ENCODE measurements at places on chromosomes 5 and 9.

DNA sequence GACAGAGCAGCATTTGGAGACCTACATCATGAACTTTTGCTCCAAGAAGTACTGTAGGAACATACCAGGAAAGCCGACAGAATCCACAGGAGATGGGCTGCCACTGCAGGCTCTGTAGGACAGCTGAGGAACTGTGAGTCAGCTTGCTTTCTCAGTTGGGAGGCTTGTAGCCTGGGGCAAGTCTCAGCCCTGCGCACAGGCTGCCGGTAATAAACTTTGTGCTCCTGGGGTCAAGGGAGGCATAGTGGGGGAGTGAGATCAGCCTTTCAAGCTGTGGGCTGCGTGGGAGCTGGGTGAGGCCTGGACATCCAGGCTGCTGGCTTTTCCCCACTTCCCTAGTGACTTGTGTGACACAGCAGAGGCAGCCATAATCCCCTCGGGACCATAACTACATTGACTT, 718.0 kb upstream of the CDH10 start:
- DNase-seq, result no peak

DNA sequence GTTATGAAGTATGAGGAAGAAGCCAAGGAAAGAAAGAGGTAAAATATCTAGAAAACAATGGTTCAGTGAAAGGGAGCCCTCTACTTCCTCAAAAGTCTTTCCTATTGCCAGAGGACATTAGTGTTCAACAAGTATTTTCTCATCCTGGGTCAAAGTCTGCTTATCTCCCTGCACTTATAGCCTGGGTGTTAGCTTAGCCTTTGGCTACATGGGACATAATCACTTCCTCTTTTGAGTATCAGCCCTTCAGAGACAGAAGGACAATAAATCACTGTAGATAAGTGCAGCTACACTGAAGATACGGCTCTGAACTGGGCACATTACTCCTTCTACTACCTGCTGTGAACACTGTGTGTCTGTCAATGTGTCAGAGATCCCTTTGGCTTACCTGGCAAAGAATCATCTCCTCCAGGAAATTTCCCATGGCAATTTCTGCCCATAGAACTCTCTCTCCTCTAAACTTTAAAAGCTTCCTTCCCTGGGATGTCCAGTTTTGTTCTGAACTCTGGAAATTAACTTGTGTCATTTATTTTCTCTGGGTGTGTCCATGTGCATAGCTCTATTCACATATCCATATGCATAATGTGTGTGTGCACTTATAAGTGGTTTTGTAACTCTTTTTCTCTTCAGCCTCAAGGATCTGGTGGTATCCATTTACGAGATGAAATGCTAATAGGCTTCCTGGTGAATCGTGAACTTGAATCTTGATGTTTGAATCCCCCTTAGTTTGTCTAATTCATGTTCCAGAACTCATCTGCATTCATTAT, 30.0 kb upstream of the RECK start:
- DNase-seq, result no peak

DNA sequence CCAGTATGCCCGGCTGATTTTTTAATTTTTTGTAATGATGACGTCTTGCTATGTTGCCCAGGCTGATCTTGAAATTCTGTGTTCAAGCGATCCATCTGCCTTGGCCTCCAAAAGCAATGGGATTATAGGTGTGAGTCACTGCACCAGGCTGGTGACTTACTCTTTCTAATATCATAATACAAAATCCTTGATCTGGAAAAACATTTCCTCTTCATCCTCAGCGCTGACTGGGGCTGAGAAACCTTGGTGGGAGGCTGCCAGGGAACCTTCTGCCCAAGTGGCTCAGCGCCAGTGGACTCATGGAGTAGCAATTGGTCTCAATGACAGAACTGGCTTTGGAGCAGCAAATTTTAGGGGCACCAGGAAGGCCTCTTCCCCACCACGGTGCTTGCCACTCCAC, 17.5 kb upstream of the SEMA4D start:
- no peak for DNase-seq

DNA sequence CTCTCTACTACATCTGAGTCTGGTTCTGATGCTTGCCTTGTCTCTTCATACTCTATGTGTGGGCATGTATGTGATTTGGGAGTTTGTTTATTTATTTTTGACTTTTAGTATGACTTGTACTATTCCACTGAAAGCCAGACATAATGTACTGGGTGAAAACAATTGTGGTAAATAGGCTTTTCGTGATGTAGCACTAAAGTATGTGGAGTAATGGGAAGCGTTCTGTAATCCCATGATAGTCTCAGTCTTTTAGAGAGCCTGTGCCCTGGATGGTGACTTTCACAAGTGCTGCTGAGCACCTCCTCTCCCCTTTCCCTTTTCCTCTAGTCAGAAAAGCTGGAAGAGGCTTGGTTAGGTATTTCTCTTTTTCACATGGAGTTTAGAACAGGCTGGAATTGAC, 85.8 kb upstream of the S1PR3 start:
- DNase-seq, result no peak

GRCh38 chr9:133658442-133659431, 22.6 kb downstream of the DBH start:
- no peak for DNase-seq

DNA sequence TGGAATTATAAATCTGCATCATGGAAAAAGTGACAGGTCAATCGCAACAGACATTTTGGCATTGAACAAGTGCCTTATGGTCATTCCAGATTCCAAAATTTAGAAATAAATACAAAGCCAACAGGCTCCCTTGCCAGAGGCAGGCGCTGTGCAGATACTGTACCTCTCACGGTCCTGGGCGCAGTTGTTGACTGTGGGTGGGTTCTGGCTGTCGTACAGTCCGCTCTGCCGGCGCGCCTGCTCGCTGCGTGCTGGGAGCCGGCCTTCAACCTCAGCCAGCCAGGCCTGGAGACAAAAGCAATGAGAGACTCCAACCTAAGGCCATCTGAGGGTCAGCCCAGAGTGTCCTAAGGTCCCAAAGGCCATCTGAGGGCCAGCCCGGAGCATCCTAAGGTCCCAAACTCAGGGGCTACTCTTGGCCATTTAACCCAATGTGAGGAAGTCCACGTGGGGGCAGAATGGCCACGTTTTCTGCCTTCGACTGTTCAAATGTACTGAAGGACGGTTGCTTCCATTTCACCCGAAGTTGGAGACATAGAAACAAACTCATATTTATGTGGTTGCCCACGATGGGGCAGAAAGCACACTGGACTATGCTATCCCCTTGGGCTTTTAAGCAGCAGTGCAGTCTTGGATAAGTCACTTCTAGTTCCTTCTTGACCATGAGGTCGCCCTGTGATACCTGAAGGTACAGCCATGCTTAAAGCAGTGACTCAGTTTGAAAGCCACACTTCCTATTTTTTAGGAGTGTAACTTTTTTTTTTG, 65.2 kb downstream of the USP20 start:
- DNase-seq, result no peak

DNA sequence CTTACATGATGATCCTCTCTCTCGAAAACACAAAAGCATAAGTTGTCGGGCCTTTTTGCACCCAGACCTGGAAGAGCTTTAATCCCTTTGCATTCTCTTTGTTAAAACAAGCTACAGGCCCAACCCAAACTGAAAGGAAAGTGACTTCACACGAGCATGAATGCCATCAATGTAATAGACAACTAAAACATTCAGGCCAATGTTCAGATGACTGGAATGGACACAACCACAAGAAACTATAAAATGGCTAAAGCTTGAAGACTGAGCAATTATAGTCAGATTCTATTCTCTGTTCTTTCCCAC, 45.5 kb downstream of the RFX3 start:
- no peak for DNase-seq

DNA sequence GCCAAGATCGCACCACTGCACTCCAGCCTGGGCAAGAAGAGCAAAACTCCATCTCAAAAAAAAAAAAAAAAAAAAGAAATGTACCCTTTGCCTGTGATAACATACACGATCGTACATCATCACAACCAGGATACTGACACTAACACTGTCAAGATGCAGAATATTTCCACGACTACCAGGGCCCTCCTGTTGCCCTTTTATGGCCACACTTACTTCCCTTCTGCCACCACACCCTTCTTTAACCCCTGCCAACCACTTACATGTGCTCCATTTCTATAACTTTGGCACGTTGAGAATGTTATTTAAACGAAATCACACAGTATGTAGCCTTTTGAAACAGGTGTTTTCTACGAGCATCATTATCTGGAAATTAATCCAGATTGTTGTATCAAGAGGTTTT, 69.0 kb upstream of the OTULINL start:
- DNase-seq, result no peak

- DNase-seq, result no peak
Observed at GRCh38 chr5:37323607-37324006, 47.3 kb downstream of the NUP155 start.
